ENCODE measurements at places on chromosomes 6 and 20.

- no peak for DNase-seq
These were observed 1254.2 kb upstream of the EYS start for GRCh38 chr6:66961191-66961590.

DNA sequence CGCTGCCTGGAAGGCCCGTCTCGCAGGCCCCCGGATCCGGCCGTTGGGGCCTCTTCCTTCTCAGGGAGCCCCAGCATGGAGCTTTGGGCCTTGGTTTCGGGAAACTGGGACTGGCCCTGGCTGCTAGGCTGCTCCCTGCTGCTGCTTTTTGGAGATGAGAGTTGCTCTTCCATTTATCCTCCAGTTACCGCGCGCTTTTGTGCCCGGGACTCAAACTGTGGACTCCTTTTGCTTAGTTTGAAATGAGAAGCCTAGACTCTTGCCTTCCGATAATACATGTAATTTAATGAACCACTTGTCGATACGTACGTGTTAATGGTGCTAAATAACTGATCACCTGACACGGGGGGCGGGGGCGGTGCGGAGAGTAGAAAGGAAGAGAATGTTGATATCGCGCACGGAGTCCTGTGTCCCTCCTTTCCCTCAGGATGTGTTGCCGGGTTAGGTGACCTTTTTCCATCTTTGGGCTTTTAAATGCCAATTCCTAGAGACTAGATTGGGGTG, 968 bp downstream of the PHF3 start:
- peak; percentile 54 for DNase-seq

GRCh38 chr20:5327356-5327755, 10.6 kb upstream of the PROKR2 start:
- DNase-seq = no peak

- no peak for DNase-seq
These were observed 112.6 kb downstream of the TMEM170B start for GRCh38 chr6:11650025-11650696.

- no peak for DNase-seq
These were observed 71.4 kb downstream of the CARMIL1 start for GRCh38 chr6:25350573-25350972.

DNA sequence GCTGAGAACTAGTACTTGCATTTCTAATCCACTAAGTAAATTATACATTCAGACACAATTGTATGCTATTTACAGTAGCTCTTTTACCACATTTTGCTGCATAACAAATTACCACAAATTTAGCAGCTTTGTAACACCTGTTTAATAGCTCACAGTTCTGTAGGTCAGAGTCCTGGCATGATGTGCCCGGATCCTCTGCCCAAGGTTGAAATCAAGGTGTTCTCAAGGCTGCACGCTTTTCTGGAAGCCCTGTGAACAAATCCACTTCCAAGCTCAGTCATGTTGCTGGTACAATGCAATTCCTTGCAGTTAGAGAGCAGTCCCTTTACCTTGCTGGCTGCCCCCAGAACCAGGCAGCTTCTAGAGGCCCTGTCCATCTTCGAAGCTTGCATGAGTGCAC, 716.0 kb downstream of the HACE1 start:
- no peak for DNase-seq

DNA sequence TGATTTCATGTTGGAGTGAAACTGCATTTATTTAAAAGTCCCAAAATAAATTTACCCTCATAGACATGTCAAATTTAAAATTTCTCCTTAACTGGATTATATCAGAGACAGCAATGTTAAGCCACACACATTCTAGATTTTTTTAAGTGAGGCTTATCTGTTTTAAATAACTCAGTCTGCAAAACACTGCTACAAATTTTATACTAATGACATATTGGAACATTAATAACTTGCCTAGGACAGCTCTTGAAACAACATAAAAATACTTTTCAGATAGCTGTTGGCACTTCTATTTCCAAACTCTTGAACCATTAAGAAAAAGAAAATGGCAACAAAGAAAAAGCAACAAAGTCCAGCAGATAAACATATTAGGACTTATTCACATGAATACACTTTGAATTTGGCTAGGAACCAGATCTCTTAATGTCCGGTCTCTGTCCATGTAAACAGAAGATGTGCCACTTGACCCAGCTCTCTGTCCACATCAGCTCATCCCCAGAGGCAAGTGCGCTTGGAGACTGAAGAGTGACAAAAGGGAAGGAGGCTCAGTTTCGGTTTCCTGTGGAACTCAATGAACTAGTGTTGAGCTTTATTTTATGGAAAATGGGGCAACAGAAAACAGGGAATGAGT, 219.3 kb upstream of the THBS2 start:
- no peak for DNase-seq

- DNase-seq = no peak
These were observed 101.9 kb downstream of the EPB41L2 start for GRCh38 chr6:130961148-130961547.

GRCh38 chr6:144098993-144099392, 3.6 kb upstream of the SF3B5 start:
- no peak for DNase-seq

DNA sequence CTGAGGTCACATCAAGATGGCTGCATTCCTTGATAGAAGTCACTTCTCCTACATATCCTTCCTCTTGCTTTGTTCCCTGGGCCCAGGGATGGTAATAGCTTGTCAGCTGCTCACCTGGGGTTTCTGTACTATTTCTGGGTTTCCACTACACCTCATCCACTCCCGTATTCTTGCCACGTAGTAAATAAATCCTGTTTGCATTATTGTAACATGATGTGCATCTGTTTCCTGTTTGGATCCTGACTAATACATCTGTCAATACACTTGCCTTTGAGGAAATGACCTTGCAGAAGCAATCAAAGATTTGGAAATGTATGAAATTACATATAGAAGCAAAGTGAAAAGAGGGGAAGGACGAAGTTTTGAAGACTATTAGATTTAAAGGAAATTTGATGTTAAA, 619.0 kb downstream of the PHF3 start:
- DNase-seq = no peak

GRCh38 chr20:17952692-17953684, 15.6 kb downstream of the SNX5 start:
- no peak for DNase-seq

DNA sequence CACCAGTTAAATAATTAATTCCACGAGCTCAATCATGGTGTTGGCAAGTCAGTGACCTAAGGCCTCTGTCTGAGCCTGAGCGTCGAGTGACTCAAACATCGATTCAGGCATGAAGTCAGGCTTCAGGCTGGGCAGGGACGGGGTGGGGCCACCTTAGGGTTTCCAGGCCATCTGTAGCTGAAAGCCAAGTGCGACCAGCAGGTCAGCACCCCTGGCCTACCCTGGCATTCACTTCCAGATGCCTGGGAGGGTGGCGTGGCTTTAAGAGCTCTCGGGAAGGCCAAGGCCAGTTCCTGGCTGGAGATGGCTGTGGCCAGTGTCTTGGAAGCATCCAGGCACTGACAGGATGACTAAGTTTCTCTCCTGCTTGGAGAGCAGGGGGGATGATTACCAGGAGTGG, 113.4 kb downstream of the DACT2 start:
- DNase-seq = no peak

DNA sequence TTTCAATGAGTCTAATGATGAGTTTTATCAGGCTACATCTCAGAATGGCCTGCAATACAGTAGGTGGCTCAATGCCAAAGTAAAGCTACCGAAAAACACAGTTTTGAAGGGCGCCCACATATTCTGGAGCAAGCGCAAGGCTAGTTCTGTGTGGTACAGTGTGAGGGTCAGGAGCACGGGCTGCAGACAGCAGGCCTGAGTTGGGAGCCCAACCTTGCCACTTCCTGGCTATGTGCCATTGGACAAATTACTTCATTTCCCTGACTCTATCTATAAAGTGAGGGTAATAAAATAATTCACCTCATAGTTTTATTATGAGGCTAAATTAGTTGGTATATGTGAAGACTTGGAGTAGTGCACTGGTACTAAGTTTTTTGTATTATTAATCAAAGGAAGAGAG, 150.7 kb downstream of the OPN5 start:
- DNase-seq = no peak

GRCh38 chr20:40797425-40797824, 108.4 kb upstream of the MAFB start:
- peak; percentile 48 for DNase-seq

GRCh38 chr6:105178110-105178509, 1.7 kb downstream of the POPDC3 start:
- peak; percentile 21 for DNase-seq

DNA sequence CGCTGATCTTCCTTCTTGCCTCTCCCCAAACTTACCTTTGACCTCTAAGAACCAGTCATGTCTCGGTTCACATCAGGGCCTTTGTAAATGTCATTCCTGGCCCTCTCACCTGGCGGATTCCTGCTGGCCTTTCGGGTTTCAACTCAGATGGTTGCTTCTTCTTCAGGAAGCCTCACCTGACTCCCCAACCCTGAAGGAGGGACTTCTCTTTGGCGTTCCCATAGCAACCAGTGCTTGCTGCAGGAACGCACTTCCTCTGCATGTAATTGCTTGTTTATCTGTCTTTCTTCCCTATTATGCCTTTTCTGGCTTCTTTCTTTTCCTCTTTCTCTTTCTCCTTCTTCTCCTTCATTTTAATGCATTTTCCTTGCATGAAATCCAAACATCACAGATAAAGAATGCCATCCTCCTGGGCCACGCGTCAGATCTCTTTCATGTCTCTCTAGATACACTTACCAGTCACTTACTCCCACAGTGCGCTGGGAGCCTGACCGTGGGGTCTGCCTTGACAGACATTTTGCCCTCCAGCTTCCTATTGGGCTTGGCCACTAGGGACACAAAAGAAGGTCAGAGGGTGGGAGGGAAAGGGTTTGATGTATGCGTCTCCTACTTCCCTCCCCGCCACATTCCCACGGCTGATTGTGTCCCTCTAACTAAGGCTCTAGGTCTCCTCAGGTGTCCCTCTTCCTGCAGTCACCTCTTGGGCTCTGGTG, 295.7 kb upstream of the TSHZ2 start:
- DNase-seq = no peak

DNA sequence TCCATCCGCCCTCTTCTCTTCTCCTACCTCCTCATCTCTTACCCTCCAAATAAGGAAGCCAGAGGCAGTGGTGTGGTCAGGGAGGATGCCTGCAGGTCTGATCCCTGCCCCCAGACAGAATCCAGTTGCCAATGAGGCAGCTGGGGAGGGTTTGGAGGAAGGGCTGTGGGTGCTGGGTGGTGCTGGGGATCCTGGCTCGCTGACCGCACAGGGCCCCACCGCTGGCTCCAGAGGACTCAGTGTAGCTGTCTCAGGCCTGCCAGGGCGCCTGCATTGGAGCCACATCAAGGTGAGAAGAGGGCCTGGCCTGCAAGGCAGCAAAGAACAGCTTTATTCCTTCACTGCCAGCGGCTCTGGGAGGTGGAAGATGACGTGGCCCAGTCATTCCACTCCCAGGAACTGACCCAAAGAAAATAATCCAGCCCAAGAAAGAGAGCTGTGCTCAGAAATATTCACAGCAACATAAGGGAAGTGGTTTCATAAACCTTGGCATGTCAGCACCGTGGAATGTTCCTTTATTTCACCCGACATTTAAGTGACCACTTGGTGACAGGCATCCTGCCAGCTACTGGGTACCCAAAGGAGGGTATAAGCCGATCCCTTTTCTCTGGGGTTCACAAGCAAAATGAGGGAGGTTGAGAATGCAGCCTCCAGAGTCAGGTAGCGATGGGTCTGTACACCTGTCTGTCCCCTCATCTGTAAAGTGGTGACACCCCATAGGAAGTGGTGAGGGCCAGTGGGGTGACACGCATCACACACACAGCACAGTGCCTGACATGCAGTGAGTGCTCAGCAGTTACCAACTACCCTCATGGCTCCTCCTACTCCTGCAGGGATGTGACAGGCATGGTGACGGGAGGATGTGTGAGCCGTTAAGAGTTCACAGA, 125.1 kb downstream of the SNX5 start:
- DNase-seq = peak; percentile 83

DNA sequence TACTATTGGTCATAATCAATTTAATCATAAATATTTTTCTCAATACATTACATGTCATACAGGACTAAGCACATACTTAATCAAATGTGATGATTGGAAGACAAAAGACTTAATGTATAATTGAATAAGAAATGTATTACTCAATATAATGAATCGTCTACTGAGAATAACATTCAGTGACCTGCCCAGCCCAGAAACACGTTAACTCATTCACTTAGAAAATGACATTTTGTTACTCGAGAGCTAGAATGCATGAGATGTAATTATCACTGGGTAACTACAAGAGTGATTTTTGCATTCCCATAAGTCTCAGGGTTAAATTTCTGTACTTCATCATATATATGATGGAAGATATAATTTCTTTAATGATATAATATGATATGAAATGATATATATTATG, 444.8 kb downstream of the EYS start:
- no peak for DNase-seq

DNA sequence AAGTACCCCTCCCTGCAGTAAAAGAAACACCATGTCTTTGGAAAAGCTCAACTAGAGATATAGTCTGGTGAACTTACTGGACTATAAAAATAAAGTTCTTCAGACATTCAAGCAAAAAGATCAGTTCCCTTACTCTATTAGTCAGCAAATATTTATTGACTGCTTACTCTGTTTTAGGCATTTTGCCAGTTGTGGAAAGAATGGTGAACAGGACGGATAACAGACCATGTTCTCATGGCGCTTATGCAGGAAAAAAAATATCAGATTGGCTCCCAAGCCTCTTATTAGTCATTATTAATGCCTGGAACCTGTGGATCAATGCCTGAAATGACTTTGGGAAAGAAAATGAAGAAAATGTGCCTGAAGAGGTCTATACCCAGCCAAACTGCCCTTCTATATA, 282.2 kb upstream of the EPHA7 start:
- no peak for DNase-seq

- DNase-seq = no peak
These were observed 15.5 kb downstream of the FOXA2 start for GRCh38 chr20:22568872-22569344.

DNA sequence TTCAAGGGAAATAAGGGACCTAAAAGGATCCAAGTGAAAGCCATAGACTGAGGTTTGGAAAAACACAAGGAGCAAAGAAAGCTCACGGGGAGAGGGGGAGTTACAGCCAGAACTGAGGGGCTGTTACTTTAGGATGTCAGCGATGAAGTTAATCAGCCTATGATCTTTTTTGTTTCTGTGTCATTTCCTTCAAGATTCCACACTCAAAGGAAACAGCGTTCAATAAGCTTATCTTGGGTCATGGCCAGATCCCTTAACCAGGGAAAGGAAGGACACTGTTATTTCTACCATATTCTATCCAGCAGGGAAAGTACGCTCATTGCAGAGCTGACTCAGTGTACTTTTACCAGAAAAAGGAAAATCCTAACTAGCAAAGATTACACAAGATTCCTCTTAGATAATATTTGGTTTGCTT, 132.8 kb downstream of the PFDN4 start:
- DNase-seq = no peak

DNA sequence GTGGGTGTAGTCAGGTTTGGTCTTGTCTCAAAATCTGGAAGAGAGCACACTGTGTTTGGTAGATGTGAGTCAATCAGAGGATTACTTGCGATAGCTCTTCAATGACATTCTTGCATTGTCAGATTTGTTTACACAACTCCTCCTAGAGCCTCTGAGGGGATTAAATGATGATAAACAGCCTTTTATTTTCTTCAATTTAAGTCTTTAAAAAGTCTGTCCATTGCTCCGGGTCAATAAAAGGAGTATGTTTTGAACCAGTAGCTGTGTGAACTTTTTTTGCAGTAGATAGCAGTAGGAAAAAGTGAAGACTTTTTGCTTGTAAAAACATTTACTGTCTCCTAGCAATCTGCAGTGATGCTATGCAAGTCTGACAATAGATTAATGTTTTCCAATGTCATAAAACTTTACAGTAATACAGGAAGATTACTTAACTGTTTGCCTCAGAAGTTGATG, 49.9 kb downstream of the GJA1 start:
- no peak for DNase-seq

- DNase-seq = no peak
These were observed 112.4 kb downstream of the BTBD9 start for GRCh38 chr6:38527371-38527770.

- no peak for DNase-seq
These were observed 10.7 kb upstream of the PRR18 start for GRCh38 chr6:166318649-166319600.

Measured in common myeloid progenitor, CD34-positive (primary cell).